T-helper 1 cell (primary cell): ENCODE measurements at places on chromosomes 1 and 21.

GRCh38 chr1:245363461-245364200, 208.8 kb downstream of the KIF26B start:
- no peak for DNase-seq

GRCh38 chr1:168504064-168504837, 39.5 kb downstream of the XCL2 start:
- DNase-seq: no peak

DNA sequence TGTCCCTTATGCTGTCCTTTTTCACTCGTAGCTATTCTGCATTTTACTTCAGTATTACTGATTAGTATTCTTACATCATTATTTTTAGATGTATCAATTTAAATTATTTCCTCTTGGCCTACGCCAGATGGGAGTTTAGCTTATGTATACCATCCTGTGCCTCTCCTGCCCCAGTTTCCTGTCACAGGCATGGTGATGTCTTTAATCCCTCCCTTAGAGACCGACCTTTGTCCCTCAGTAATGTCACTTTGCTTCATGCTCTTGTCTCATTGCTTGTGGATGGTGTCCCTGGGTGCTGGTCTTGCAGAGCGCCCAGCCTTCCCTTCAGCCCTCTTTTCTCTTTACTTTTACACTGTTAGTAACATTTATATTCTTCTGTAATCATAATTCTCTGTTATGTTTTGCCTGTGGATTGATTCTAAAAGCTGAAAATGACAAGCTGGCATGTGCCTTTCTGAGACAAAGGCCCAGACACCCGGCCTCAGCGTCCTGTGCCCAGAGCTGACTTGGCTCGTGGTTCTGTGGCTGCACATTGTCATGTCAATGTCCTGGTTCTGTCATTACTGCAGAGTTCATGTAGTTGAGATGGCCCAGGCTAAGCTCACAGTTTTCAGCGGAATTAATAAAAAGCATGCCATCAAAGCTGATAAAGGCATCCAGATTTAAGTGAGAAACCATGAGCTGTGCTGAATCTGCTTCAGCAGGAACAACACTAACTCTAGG, 100.7 kb downstream of the MTR start:
- no peak for DNase-seq

- DNase-seq: no peak
These were observed 17.1 kb upstream of the KIF1B start for GRCh38 chr1:10193288-10193687.

- no peak for DNase-seq
These were observed 463.1 kb downstream of the USP25 start for GRCh38 chr21:16192902-16193301.

DNA sequence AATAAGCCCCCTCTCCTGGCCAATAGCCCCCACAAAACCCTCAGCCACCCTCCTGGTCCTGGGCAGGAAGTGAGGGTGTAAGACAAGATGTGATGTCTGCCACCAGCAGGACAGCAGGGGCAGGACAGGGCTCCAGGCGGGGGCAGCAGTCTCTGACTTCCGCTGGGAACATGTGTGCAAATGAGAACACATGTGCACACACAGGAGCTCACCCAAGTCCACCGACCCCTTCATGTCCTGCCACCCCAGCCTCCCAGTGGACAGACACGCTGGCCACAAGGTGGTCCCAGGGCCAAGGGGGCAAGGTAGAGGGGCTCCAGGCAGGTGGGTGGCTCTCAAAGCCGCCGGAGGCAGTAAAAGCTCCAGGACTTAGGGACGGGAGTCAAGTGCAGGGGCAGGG, 60.1 kb downstream of the KCNAB2 start:
- no peak for DNase-seq

- DNase-seq: no peak
These were observed 41.3 kb downstream of the PGM1 start for GRCh38 chr1:63634471-63634870.

DNA sequence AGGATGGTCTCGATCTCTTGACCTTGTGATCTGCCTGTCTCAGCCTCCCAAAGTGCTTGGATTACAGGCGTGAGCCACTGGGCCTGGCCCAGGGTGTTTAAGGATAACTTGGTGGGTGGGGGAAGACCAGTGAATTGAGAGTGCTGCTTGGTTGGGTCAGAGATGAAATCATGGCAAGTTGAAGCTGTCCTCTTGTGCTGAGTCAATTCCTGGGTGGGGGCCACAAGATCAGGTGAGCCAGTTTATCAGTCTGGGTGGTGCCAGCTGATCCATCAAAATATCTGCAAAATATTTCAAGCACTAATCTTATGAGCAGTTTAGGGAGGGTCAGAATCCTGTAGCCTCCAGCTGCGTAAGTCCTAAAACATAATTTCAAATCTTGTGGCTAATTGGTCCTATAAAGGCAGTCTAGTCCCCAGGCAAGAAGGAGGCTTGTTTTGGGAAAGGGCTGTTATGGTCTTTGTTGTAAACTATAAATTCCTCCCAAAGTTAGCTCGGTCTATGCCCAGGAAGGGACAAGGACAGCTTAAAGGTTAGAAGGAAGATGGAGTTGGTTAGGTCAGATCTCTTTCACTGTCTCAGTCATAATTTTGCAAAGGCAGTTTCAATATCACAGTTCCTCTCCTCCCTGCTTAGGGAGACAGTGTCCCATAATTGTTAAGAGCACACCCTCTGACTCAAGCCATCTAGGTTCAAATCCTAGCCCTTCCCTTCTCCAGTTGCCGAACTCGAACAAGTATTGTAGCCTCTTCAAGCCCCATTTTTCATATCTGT, 66.8 kb upstream of the BACH1 start:
- no peak for DNase-seq

DNA sequence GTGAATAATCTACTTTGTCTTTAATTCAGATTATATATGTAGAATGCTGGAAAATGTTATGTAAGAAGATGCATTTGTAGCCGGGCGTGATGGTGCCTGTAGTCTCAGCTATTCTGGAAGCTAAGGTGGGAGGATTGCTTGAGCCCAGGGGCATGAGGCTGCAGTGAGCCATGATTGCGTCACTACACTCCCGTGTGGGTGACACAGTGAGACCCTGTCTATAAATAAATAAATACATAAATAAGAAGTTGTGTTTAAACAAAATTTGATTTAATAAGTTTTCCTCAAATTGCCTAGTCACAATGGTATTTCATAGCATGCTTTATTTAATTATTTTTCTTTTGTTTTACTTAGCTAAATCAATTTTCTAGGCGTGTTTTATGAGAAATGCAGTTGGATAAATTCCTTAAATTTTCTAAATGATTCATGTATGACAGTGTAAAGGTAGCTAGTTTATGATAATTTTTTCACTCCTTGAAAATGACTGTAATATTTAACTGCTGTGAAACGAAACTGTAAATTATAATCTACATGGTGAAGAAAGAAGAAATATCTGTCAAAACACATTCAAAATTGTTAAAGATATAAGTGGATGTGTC, 232.6 kb downstream of the SRGAP2C start:
- no peak for DNase-seq
